CD4-positive, alpha-beta T cell treated with Interleukin-17A for 1 hour (primary cell): ENCODE measurements at places on chromosomes 2 and 18.

GRCh38 chr2:234730066-234730640 lies 221.7 kb upstream of the SH3BP4 start:
- DNase-seq: no peak

DNA sequence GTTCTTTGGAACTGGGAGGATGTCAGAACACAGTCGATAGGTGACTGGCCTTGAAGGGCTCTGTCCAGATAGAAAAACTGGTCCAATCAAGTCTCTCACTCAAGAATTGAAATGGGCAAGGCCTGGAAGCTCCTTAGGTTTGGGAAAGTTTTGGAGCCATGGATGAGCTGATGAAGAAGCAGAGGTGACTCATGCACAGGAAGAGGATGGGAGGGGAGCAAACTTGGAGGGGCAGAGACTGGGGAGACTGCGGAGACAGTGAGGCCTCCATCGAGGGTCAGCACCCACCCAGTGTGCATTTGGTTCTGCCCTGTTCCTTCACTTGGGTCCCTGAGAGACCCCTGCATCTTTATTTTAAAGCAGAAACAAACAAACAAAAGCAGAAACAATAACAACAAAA lies 41.1 kb downstream of the SOWAHC start:
- DNase-seq: no peak

GRCh38 chr2:192499476-192499875 lies 304.7 kb upstream of the TMEFF2 start:
- no peak for DNase-seq

DNA sequence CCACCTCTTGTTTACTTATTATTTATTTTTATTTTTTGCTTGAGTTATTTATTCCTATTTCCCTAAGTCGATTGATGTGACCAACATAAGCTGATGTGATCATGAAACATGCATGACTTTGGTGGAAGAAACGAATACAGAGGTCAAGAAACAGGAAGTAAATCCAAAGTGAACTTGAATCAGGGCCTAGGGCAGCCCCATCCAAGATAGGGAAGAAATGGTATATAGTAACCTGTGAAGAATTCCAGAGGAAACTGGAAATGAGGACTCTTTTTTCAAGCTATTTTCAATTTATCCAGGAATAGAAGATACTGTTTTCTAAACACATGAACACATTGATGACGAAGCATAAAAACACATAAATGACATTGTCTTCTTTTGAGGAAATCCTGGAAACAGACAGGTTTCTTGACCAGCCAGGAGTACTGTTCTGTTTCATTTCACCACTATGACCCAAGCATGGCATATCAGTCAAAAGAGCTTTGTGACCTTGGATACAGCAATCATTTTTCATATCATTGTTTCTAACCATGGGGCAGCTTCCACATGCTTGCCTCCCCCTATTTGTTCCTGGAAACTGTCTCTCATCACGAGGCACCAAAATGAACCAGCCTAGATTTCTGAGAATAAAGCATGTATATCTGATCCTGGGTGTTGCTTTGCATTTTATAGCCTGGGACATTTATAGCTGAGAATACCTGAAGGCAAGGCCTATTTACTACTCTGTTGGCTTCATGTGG lies 9.1 kb upstream of the LCLAT1 start:
- DNase-seq: no peak

- DNase-seq: no peak
Measured at GRCh38 chr2:74512744-74513604, 1.3 kb upstream of the TLX2 start.

DNA sequence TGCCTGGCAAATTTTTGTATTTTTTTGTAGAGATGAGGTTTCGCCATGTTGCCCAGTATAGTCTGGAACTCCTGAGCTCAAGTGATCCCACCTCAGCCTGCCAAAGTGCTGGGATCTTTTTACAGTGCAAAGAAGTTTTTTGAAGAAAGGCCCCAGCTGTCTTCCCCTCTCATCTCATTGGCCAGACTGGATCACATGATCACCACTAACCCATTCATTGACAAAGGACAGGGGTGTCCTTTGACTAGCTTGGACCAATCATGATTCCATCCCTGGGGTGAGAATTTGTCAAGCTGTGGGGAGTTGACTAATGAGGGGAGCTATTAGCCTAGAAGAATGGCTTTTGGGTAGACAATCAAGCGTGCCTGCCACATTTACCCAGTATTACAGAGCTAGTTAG lies 232.9 kb upstream of the TANK start:
- no peak for DNase-seq

GRCh38 chr2:200860092-200860795 lies 4.2 kb downstream of the CLK1 start:
- DNase-seq: peak; percentile 56

GRCh38 chr18:76721207-76721996 lies 101.0 kb upstream of the ZNF236 start:
- DNase-seq: peak; percentile 75

GRCh38 chr18:22872900-22873537 lies 60.1 kb upstream of the RBBP8 start:
- no peak for DNase-seq

GRCh38 chr18:70280007-70280925 lies 8.6 kb upstream of the SOCS6 start:
- DNase-seq: no peak

DNA sequence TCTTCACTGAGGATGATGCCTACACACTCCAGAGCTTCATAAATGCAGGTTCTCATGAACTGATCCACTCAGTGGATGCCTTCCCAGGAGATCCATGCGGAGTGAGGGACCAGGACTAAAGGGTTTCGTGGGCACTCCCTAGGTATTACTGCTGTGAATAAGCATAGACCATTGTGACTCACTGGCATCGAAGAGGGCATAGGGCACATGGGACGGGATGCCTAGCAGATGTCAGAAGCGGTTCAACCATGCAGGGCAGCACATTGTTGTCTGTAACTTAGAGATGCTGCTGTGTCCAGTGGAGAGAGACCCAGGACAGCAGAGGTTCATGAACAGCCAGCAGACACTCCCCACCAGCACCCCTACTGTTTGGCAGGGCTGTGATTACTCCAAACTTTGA lies 17.2 kb downstream of the GKN2 start:
- no peak for DNase-seq

GRCh38 chr2:31032475-31032874 lies 105.8 kb downstream of the GALNT14 start:
- no peak for DNase-seq

GRCh38 chr2:2822143-2822542 lies 491.1 kb upstream of the MYT1L start:
- no peak for DNase-seq
